ENCODE measurements at places on chromosomes 6 and 20.

GRCh38 chr20:38581013-38581412 is at the start of gene ADIG:
TSS of gene ADIG (plus strand) at chr20:38581197. CDS start at chr20:38581251, 54 bp downstream.
- no peak for DNase-seq

- no peak for DNase-seq
Observed at GRCh38 chr6:14799928-14800327, 445.9 kb upstream of the JARID2 start.

- DNase-seq = peak; percentile 80
Observed at GRCh38 chr6:41941280-41942066, at the start of gene CCND3. TSS of gene CCND3 (minus strand) at chr6:41941808. CDS start at chr6:41941649, 159 bp downstream.

- DNase-seq = no peak
Observed at GRCh38 chr6:151276112-151276740, 36.5 kb downstream of the AKAP12 start.

DNA sequence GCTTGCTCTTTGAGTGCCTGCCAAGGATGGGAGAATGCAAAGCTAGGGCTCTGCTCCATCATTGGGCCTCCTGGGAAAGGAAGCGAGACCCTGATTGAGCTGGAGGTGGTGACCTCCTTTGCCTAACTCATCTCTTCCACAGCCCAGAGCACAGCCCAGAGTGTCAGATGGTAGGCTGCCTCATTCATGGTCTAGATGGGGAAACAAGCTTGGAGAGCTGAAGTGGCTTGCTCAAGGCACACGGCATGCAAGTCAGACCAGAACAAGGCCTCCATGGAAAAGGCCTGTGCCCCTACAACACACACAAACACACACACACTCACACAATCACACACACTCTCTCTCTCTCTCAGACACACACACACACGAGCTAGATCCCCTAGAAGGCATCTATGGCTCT is 17.5 kb downstream of the TGM3 start:
- no peak for DNase-seq

- peak; percentile 27 for DNase-seq
Observed at GRCh38 chr20:63309261-63310071, 16.5 kb downstream of the COL20A1 start.

DNA sequence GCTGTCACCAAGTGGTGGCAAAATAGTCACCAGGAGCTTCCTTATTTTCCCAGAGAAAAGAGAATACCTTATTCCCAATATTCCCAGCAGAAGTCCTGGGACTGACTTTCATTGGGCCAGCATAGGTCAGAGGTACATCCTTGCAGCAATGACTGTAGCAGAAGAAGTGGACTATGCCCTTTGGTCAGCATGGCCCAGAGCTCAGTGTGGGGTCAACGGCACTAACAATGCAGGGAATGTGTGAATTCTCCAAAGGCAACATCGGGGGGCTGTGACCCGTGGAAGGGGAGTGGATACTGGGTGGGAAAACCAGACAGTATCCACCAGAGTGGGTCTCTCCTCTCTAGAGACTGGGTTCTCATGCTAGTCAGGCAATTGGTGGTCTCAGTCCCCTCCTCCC is 15.6 kb upstream of the LBP start:
- no peak for DNase-seq

DNA sequence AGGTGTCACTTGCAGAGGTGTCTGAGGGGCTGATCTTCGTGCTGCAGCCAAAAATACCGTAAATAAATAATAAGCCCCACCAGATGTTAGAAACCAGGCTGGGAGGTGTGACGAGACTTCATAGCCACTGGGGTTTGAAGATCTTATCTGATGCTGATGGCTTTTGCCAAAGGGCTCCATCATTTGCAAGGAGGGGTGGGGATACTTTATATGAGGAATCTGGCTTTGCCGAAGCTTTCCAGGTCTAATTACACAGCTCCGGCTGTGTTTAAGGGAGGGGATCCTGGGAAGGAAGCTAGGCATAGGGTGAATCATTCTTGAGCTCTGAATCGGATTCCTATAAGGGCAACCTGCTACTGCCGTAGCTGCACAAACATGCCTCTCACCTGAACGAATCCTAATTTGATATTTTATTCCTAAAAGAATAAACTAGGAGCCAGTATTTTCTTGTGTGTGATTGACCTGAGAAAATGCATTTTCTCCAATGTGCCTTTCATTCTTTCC is 249.6 kb downstream of the SOD2 start:
- no peak for DNase-seq

- no peak for DNase-seq
Observed at GRCh38 chr6:14811775-14812428, 434.0 kb upstream of the JARID2 start.

Data from activated CD4-positive, alpha-beta T cell treated with anti-CD3 and anti-CD28 coated beads, Interleukin-2, amount 50 U/mL, for 1 hour (primary cell).